ENCODE measurements at places on chromosomes 5 and 9.

GRCh38 chr5:67308988-67309688 lies 112.5 kb upstream of the CD180 start:
- no peak overlapping the region for H3K27ac ChIP-seq
- no peaks in the 10 kb centered on the region for H3K27me3 ChIP-seq
- peaks cover 9% of the 10 kb centered on the region for H3K4me1 ChIP-seq
- H3K4me3 ChIP-seq: no peak overlapping the region
- DNase-seq: no peak

- H3K4me3 ChIP-seq: no peak overlapping the region
- H3K36me3 ChIP-seq: no peaks in the 10 kb centered on the region
- no peaks in the 10 kb centered on the region for H3K4me1 ChIP-seq
- H3K27ac ChIP-seq: no peak overlapping the region
- peak; percentile 41 for DNase-seq
- no peaks in the 10 kb centered on the region for H3K27me3 ChIP-seq
Measured at GRCh38 chr5:174828804-174829510, 104.6 kb downstream of the MSX2 start.

GRCh38 chr9:20112205-20112783 lies 323.5 kb upstream of the SLC24A2 start:
- H3K36me3 ChIP-seq: no peaks in the 10 kb centered on the region
- no peak overlapping the region for H3K4me3 ChIP-seq
- H3K27ac ChIP-seq: no peak overlapping the region
- H3K27me3 ChIP-seq: no peaks in the 10 kb centered on the region
- DNase-seq: no peak
- H3K4me1 ChIP-seq: no peaks in the 10 kb centered on the region

GRCh38 chr5:155732587-155733376 lies 594.2 kb upstream of the SGCD start:
- H3K4me1 ChIP-seq: no peaks in the 10 kb centered on the region
- no peak for DNase-seq
- H3K36me3 ChIP-seq: no peaks in the 10 kb centered on the region
- no peaks in the 10 kb centered on the region for H3K27me3 ChIP-seq
- H3K4me3 ChIP-seq: no peak overlapping the region
- H3K27ac ChIP-seq: no peak overlapping the region

- no peaks in the 10 kb centered on the region for H3K4me1 ChIP-seq
- H3K27ac ChIP-seq: no peak overlapping the region
- no peak overlapping the region for H3K4me3 ChIP-seq
Measured at GRCh38 chr5:155620821-155621410, 607.4 kb downstream of the KIF4B start.
